NCI-H460 (cell line): ENCODE measurements at places on chromosomes 3 and 15.
A peak's percentile ranks its signal among the peaks of the same experiment; 100 is the strongest.

DNA sequence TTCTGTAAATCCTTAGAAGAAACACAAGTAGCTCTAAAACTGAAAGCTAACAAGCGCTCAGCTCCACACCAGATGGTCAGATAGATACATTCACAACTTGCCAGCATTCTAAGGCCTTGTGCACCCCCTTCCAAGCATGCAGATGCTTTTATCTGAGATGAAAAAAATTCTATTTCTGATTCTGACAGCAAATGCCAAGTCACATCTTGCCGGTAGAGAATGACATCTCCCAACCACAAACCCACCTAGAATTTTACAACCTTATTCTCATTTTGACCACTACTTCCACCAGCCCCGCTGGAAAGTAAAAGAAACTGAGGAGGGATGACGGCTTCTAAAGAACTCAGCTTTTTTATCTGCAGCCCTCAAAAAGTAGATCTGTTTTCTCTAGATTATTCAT lies 57.7 kb downstream of the SUMF1 start:
- DNase-seq: no peak

DNA sequence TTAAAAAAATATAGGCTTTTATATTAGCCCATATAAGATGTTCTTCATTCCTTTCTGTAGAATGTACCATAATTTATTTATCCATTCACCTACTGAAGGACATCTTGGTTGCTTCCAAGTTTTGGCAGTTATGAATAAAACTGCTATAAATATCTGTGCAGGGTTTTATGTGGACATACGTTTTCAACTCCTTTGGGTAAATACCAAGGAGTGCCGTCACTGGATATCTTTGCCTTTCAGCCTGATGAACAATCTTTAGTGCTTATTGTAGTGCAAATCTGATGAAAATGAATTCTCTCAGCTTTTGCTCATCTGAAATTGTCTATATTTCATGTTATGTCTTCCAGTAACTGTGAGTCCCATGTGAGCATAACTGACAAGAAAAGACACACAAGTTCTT lies 26.6 kb upstream of the BLM start:
- no peak for DNase-seq

DNA sequence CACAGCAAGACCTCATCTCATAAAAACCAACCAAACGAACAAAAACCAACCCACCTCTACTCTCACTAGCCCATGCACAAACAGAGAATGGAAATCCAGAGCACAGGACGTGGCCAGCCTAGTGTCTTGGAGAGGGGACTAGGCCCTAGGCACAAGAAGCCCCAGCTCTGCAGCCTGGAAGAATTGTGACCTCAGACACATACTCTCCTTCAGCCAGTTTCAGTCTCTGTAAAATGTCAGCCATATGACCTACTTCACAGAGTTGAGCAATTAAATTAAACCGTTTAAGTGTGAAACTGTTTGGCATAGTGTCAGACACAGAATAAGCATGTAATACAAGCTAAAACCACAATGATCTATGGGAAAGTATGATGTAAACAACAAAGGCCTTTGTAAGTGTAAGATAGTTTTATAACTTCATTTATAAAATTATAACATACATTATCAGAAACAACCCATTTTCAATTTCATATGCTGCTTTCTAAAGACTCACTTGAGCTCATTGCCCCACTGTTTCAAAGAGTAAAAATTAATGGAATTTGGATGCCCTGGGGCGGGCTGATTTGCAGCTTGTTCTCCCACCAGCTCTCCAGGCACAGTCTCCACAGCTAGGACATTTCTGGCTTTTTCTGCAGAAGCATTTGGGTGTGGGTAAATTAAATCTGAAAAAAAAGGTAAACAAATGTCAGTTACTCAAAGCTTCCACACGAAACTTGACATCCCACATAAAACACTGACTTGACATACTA lies 32.9 kb downstream of the TBC1D2B start:
- DNase-seq: no peak

DNA sequence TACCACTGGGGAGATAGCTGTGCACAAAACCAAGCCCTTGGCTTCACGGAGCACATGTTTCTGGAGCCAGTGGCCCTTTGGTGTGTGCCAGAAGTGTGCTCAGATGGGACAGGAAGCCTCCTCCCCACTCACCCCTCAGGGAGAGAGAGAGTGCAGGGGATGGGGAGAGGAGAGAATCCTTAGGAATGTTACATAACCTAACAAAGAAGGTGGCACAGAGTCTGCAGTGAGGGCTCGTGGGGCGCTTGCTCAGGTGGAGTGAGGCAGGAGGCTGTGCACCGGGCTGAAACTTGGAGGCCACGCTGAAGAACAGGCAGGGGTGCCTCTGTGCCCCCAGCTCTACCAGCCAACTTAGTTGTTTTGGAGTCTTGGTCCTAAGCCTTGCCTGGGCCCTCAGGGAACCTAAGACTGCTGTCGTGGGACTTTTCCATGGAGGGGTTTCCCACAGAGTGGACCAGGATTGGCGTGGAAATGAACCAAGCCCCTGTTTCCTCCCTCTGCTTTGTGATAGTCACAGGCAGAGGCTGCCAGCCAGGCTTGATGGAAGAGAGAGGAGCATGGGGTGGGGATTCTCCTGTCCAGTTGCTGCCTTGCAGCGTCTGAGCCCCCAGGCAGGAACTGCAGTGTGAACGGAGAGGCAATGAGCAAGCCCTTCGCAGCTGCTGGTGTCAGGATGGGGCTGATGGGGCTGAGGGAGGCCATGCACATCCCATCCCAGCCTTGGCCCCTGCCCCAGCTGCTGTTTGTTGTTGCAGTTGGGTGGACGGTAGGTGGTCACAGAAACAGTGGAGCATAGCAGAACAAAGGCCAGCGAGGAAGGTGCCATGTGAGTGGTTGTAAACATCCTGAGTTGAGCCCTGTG lies 32.7 kb downstream of the PDIA5 start:
- DNase-seq: no peak

DNA sequence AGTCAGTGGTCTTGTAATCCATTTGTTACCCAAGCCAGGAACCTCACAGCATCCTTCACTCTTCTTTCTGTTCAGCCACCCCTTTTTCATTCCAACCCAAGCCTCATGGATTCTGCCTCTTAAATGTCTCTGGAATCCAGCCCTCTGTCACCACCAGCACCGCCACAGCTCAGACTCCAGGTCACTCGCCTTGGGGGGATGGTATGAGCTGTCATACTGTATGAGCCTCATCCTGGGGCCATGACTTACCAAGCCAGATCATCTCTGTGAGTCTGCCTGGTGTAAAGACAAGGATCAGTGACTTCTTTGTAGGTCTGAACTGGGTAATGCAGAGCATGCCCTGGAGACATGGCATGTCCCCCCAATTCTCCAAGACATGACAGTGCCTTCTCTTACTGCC lies 79.6 kb downstream of the PGPEP1L start:
- no peak for DNase-seq

DNA sequence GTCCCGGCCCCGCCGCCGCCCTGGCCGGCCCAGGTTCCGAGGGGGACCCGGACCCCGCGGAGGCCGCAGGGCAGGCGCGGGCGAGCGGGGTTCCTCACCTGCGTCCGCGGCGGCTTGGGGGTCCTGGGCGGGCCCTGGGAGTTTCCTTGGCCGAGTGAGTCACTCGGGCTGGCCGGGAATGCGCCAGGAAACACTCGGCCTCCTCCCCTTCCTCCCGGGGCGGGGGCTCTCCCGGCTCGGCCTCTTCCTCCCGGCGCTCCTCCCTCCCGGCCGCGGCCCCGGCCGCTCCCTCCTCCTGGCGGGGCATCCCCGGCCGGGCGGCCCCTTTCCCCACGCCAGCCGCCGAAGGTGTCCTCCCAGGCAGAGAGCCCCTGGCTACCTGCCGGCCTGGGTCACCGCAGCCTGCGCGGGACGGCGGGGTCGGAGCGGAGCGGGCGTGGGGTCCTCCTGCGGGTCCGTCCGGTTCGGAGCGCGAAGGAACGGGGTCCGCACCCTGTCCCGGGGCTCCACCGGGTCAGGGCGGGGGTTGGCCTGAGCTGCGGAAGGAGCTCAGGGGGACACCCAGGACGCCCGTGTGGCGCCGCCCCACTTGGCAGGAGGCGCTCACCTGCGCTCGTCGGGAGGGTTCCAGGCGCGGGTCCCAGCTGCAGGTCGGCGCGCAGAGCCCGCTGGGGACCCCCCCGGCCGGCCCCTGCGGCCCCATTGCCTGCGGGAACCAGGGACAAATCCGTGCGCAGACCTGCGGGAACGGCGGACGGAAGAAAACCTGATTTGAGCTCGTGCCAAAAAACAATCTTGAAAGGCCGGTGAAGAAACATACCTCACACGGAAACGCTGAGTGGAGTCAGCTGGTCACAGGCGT lies at the start of gene CYFIP1:
TSS of gene CYFIP1 (minus strand) at position 180 of the 862 bp plus-strand sequence. CDS start 33,083 bp downstream, outside the sequence.
- peak; percentile 72 for DNase-seq

- no peak for DNase-seq
These were observed 22.9 kb downstream of the MITF start for GRCh38 chr3:69761896-69762767.

- no peak for DNase-seq
These were observed 54.7 kb downstream of the LRRC28 start for GRCh38 chr15:99305761-99306505.

DNA sequence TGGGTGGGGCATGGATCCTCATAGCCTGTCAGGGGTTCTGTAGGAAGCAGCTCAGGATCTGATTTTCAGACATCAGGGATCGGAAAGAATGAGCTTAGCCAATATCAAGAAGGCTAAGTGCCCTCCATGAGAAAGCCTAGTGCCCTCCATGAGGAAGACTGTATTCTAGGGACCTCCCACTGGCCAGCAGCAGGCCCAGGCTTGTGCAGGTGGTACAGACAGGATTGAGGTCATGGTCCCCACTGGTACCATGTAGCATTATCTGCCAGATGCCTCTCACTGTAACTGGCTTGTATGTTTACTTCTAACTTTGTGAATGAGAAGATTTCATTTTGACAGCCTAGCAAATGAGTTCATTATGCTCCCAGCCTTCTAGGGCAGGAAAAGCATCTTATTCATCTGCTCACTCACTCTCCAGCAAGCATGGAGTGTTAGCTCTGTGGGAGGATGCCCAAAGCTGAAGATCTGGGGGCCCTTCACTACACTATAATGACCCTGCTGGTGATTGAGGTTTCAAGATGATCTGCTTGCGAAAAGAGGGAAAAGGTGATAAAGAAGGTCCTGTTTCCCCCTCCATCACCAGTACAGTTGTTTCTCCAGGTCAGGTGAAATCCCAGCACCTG lies 7.5 kb downstream of the EPHB1 start:
- no peak for DNase-seq

DNA sequence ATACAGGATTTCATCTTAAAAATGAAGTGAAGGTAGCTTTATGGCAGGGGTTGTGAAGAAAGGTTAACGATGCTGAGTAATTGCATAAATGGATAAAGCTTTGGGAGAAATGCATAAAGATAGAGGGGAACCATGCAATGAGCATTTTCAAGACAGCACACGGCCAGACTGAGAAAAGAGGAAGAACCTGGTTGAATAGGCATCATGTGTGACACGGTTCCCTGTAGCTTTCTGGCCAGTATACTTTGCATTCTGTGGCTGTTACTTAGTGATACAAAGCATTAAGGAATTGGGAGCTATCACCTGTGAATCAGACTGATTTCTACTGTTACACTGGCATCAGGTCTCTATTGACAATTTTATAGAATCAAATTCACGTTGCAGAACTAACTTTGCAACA lies 33.3 kb downstream of the NR2C2 start:
- DNase-seq: no peak

DNA sequence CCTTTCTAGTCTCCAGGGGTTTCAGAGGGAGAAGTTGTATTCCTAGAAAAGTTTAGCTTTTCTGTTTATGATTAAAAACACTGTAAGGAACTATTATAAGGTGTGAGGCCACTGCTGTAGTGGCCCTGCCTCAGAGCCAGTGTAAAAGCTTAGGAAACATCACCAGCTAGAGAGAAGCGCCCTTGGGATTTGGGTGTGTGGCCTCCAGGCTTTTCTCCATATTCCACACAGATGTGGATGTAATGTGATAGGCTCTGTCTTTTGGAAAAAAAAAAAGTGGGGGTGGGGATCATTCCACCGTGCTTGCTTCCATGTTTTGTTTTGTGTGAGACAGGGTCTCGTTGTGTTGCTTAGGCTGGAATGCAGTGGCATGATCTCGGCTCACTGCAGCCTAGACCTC lies 13.9 kb downstream of the SEC61A1 start:
- DNase-seq: no peak

DNA sequence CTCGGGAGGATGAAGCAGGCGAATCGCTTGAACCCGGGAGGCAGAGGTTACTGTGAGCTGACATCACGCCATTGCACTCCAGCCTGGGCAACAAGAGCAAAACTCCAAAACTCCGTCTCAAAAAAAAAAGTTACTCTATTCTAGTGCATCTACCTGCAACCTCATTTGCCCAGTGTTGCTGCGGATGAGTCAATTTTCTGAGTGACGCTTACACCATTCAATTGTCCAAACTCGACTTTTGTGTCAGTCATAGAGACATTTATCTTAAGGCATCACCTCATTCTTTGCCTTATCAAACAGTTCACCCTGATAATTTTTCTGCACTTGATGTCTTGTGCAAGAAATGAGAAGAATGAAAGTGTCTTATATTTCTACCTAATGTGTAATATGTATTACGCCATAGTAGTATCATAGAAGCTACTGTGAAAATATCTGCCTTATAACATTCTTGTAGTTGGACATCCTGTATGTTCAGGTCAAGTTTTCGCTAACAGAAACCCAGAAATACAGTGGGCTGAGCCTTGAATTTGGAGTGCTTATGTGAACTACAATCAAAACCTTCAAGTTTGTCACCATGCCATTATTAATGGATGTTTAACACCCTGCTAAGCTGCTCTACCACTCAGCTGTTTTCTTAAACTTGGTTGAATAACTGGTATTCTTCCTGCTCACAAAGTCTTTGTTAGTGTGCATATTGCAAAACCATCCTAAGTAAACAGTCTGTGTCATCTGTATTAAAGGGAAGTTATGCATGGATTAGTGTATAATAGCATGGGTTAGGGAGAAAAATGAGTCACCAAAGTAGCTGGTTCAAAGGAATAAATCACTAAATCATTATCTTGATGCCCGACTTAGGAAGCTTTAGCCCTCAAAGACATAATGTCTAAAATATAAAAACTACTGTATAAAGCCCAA lies 531.0 kb upstream of the NR2F2 start:
- peak; percentile 42 for DNase-seq

DNA sequence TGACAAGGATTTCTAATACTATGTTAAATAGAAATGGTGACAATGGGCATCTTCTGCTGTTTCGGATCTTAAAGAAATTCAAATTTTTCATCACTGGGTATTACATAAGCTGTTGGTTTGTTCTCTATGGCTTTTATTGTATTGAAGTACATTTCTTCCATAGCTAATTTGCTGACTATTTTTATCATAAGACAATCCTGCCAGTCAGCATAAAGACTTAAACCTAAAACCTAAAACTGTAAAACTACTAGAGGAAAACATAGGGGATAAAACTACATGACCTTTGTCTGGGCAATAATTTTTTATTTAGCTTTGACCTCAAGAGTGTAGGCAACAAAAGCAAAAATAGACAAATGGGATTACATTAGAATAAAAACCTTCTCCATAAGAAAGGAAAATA lies 1017.4 kb downstream of the SI start:
- DNase-seq: no peak

DNA sequence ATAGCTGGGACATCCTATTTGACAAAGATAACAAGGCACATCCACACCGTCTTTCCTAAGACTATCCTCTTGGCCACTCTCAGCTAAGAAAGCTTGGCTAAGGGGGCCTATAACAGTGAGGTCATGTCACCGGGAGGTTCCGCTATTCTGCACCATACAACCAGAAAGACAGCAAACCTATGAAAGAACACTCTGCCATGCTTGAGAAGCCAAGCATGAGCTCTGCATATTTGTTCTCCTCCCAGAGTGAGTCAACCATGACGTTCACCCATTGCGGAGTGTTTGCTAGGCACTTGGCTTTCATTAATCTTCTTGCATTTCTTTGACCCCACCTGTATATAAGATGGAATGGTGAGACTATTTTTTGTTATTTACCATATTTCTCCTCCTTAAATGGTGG lies 141.2 kb downstream of the GMNC start:
- DNase-seq: no peak

GRCh38 chr3:97981886-97982285 lies 9.7 kb upstream of the RIOX2 start:
- DNase-seq: no peak
